ENCODE measurements at places on chromosomes 13 and 19.
A peak's percentile ranks its signal among the peaks of the same experiment; 100 is the strongest.

- DNase-seq = no peak
These were observed 46.8 kb upstream of the CYP2A7 start for GRCh38 chr19:40928850-40929249.

- no peak for DNase-seq
These were observed 5.8 kb downstream of the DYRK1B start for GRCh38 chr19:39828015-39828653.

GRCh38 chr19:29442094-29442493 is 83.7 kb upstream of the VSTM2B start:
- DNase-seq = no peak

DNA sequence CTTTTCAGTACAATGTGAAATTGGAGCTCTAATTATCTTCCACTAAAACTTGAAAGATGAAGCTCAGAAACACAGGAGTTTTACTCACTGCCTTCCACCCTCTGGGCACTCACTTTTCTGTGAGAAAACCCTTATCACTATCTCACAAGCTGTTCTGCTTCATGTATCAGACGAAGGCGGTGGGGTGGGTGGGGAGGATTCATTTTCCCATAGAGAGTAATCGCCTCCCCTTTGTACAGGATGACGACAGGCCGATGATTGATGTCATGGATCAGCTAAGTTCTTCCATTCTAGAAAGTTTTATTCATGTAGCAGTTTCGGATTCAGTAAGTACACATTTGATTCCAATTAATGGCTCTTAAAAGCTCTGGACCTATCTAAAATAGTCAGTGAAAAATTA is 139.9 kb downstream of the ZAR1L start:
- no peak for DNase-seq

DNA sequence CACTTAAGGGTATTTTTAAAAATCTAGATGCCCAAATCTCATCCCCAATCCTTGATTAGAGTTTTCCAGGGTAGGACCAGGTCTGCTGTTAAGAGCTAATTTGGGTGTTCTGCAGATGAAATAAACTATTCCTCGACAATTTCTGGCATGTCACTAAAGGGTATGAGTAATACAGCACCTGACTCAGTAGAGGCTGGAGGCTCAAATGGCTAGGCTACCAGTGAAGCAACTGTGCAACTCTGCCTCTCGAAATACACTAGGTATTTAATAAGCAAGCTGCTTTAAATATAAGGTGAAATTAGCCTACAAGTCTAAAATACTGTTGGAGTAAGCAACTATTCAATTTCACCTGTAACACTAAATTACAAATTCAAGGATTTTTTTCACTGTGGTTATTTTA is 1.5 kb downstream of the RNF6 start:
- DNase-seq = no peak

GRCh38 chr19:11797491-11797890 is 832 bp upstream of the ZNF491 start:
- DNase-seq = peak; percentile 50

GRCh38 chr19:3712663-3713611 is 4.8 kb downstream of the TJP3 start:
- no peak for DNase-seq

DNA sequence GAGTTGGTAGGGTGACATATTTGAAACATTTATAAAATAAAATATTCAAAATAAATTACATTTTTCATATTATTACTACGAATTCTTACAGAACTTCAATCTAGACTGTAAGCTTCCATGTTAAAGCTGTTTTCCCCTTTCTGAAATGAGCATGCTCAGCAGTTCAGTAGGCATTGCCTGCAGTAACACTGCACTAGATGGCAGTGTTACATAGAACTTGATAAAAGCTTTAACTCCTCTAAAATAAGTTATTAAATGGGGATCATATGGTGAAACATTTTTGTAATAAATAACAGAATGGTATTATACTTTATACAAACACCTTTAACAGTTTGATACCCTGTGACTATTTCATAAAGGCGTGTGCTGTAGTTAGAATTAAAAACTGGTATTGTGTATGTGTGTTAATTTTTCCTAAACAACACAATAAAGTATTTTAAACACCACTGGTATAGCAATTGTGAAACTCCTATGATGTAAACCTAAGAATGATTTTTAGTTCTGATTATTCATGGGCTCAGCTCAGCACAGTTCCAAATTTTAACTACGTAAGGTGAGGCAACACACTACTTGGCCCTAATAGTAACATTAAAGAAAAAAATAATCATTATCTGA is 11.6 kb upstream of the GPR18 start:
- DNase-seq = no peak
